ENCODE measurements at places on chromosomes 7 and 10. TPM values are rescaled to one million over a fixed set of nuclear protein-coding genes. Genes with fewer than 3 reads are reported as not detected.

The MRPS33 gene
- 31.8 TPM for total RNA-seq

The CPA2 gene
- not detected for total RNA-seq

The GIMAP8 gene
- not detected for total RNA-seq

The ADAMTS14 gene
- total RNA-seq, result 3.6 TPM

The CDK5 gene
- 34.1 TPM for total RNA-seq

The CREB3L2 gene
- total RNA-seq, result 38.6 TPM

The MYH16 gene
- total RNA-seq, result under 0.01 TPM

The SPDYE3 gene
- total RNA-seq, result not detected

The C10orf105 gene
- not detected for total RNA-seq

The TMEM236 gene
- total RNA-seq, result under 0.01 TPM

The ARL5B gene
- total RNA-seq, result 28.5 TPM

The IL15RA gene
- total RNA-seq, result 1.5 TPM

The ENO4 gene
- 0.05 TPM for total RNA-seq

The KLF14 gene
- under 0.01 TPM for total RNA-seq

Data from smooth muscle cell of the umbilical artery (primary cell).